ENCODE measurements at places on chromosomes 5 and 9.
A peak's percentile ranks its signal among the peaks of the same experiment; 100 is the strongest.

GRCh38 chr9:114910541-114910940 lies 19.9 kb downstream of the TNFSF8 start:
- no peak for DNase-seq

GRCh38 chr5:171647043-171647903 lies 138.3 kb upstream of the SMIM23 start:
- no peak for DNase-seq

- DNase-seq, result no peak
Observed at GRCh38 chr5:61386045-61386800, 54.2 kb downstream of the ZSWIM6 start.

- DNase-seq, result no peak
Observed at GRCh38 chr9:131723632-131724031, 16.2 kb downstream of the RAPGEF1 start.

GRCh38 chr5:40405996-40406740 lies 273.5 kb upstream of the PTGER4 start:
- DNase-seq, result no peak

GRCh38 chr5:344668-345067 lies 23.2 kb downstream of the AHRR start:
- DNase-seq, result no peak

DNA sequence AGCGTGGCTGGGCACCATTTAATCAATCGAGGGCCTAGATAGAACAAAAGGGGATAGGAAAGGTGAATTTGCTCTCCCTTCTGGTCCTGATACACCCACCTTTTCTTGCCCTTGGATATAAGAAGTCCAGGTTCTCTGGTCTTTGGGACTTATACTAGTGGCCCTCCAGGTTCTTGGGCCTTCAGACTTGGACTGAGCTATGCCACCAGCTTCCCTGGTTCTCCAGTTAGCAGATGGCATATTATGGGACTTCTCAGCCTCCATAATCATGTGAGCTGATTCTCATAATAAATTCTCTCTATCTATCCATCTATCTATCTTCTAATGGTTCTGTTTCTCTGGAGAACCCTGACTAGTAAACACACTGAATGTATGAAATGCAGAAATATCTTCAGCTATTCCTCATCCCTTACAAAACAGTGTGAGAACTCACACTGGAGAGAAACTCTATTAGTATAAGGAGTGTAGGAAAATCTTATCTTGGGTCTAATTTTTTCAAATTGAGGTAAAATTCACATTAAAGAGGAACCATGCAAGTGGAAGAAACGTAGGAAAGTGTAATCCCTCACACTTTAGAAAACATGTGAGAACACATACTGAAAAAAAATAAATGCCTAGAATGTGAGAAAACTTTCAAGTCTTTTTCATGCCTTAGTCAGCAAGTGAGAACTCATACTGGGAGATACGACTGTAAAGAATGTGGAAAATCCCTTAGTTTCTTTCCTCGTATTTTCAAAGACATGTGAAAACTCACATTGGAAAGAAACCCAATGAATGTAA lies 15.5 kb downstream of the PCDHB15 start:
- DNase-seq, result no peak

DNA sequence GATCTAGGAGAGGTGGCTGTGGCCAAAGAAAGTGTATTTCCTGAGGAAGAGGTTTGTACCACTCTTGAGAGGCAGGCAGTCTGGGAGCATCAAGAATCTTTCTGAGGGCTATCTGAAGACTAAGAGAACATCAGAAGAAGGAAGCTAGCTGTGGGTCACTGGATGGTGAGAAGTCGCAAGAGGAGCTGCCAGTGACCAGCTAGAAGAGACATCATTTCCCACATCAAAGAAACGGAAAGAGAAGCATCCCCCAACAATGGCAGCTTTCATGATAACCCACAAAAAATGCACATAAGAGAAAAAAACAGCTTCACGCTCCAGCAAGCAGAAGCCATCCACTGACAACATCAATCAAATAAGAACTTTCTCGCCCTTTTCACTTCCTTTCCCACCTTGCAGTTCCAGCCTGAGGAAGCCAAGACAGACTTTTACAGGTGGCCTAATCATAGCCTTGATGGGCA lies 25.0 kb upstream of the CEP78 start:
- DNase-seq, result no peak

- DNase-seq, result no peak
Observed at GRCh38 chr5:139648205-139649081, at the start of gene CXXC5. Gene CXXC5 (plus strand): TSS chr5:139648349. CDS start chr5:139680524, 32,175 bp downstream.

GRCh38 chr9:121075251-121076036 lies 689 bp downstream of the CNTRL start:
- peak; percentile 15 for DNase-seq

DNA sequence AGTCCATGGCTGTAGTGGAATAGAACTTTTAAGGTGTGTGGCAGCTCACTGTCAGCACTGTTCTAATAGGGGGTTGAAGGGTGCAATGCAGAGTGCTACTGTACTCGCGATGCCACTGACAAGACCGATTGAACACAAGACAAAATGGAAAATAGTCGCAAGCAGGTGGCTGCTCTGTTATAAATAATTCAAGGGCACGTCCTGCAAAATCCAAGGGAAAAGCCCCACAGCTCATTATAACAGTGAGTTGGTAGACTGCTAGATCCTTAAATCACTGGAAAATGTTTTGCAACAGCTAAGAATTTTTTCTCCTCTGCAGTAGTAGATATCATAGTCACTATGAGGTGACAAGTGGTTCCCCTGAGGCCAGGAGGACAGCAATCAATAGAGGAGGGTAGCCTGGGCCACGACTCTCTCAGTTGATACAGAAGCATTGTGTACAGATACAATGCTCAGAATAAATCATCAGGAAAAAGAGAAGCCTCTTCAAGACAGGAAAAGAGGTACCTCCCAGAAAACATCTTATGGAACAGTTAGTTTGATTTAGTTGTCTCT lies 926.3 kb downstream of the TLE4 start:
- no peak for DNase-seq

DNA sequence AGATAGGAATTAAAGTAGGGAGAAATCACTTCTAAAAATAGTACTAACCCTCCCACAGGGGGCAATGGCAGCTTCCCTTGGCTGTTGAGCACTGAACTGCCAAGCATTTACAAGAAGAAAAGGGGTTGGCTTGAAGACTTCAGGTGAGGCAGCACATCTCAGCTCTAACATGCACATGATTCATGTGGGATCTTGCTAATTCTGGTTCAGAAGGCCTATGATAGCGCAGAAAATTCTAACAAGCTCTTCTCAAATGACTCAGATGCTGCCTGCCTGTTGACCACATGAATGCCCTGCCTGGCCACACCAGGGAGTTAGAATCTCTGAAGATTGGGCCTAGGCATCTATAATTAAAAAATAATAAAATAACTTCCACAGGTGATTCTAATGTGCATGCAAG lies 22.6 kb downstream of the CD180 start:
- no peak for DNase-seq

DNA sequence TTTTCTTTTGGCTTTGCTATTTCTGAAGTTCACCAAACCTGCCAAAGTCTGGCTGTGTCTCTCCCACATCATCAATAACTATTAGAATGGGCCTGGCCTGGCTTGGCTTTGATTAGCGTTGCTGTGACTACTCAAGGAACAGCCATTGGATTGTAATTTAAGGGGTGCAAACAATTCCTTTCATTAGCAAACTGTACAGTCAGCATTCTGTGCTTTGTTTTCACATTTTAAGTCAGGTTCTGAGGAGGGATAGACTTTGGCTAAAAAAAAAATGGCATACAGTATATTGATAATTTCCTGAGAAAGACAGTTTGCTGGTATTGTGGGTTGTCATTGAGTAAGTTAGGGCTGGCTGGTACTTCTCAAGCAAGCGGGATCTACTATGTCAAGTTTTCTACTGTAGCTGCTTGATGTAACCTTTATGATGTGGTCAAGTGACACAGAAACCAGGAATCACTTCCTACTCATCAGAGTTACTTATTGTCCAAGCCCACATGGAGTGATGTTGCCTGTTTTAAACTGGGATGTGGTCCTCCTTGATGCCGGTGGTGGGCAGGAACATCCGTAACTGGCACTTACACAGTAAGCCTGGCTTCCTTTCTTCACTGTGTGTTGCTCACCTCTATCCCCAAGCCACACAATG lies 161.4 kb downstream of the CD180 start:
- no peak for DNase-seq

DNA sequence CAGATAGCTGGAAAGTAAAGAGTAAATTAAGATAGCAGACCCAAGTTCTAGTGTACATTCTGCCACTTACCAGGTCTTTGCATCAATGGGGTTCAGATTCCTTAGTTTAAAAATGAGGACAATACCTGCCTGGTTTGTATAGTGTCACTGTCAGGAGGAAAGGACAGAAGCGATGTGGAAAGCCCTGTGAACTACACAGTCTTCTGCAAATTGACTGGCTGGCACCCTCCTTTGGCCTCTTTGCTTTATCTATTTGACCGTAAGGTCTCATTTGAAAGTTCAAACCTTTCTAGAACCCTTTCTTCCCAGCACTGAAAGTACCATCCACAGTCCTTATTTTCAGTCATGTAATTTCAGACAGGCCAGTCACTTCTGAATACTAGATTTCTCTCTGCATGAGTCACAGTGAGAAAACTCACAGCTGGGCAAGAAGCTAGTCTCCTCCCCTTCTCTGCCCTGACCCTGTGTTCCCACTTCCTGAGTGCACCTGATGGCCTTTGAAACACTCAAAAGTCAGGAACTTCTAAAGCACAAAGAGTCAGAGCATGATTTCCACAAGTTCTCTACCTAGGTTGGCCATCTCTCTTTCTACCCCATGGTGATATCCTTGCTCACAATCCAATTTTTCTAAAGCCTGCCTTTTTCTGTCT lies 91.3 kb upstream of the RASEF start:
- DNase-seq, result no peak

DNA sequence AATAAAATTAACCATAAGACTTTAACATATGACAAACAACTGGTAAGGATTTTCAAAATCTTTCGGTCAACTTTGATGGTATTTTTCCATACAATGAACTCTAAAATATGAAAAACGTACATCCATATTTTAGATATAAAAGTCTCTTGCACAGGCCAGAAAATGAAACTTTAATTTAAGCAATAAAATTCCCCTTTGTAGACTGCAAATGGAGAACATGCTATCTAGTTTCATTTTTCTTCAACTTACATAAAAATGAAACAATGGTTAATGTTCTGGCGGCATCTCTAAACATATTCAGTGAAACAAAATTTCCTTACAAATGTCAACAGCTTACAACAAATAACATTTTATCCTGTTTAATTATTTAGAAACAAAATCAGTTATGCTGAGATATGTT lies 84.0 kb downstream of the USP20 start:
- no peak for DNase-seq

DNA sequence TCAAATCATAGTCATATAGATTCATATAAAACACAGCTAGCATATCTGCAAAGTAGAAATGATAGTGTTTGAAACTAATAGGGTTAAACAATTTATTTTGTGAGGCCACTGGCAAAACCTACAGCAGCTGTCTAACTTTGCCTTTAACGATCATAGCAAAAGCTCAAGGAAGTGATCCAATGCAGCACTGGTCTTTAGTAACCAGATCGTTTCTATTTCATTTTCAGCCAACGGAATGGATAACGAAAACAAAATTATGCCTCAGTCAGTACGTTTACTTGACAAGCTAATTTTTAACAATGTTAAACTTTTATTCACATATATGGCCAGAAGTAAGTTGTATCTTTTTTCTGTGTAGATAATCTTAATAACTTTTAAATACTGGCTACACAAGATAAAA lies 17.7 kb downstream of the MLLT3 start:
- DNase-seq, result no peak

- no peak for DNase-seq
Observed at GRCh38 chr9:134778841-134779411, 101.7 kb upstream of the FCN2 start.

- DNase-seq, result no peak
Observed at GRCh38 chr5:160479926-160480325, 58.3 kb downstream of the PTTG1 start.

- no peak for DNase-seq
Observed at GRCh38 chr9:81621118-81621517, 68.2 kb downstream of the TLE1 start.

DNA sequence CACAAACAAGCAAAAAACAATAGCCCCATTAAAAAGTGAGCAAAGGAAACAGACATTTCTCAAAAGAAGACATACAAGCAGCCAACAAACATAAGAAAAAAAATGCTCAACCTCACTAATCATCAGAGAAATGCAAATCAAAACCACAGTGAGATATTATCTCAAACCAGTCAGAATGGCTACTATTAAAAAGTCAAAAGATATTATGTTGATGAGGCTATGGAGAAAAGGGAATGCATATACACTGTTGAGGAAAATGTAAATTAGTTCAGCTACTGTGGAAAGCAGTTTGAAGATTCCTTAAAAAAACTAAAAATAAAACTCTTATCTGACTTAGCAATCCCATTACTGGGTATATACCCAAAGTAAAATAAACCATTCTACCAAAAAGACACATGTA lies 28.7 kb upstream of the BARX1 start:
- no peak for DNase-seq

DNA sequence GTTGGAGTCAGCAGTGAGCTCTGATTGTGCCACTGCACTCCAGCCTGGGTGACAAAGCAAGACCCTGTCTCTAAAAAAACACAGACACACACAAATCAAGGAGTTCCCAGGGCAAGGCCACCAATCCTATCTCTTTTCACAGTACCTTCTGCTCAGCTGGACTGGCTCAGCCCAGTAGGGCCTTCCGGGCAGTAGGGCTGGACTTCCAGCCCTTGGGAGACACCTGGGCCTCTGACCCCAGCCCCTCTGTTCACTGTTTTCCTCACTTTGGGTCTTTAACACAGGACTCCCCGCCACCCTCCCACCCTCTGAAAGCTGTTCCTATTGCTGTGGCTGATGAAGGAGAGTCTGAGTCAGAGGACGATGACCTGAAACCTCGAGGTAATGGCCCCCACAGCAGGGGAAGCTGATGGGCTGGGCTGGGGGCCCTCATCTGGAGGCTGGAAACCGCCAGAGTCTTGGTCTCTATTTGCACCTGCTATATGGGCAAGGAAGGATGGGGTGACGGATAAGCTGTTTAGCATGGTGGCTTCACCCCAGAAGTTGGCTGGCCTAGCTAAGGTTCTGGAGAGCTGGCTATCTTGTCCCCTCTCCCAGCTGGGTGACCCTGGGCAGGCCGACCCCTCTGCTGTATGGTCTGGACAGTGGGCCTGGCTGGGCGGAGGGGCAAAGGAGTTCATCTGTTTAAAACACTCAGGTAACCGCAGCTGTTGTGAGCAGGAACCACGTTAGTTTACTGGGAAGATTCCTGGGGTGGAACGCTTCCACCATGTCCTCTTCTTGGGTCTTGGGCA lies 25.6 kb downstream of the USP20 start:
- DNase-seq, result no peak

- DNase-seq, result no peak
Observed at GRCh38 chr5:76062502-76063041, 20.6 kb upstream of the SV2C start.

DNA sequence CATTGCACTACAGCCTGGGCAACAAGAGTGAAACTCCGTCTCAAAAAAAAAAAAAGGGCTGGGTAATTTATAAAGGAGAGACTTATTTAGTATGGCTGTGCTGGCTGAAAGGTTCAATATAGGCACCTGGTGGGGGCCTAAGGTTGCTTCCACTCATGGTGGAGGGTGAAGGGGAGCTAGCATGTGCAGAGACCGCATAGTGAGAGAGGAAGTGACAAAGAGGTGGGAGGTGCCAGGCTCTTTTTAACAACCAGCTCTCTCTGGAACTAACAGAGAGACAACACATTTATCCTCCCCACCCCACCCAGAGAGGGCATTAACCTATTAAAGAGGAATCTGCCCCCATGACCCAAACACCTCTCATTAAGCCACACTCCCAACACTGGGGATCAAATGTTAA lies 28.9 kb upstream of the SERINC5 start:
- no peak for DNase-seq

GRCh38 chr9:13141629-13142028 lies 137.9 kb downstream of the MPDZ start:
- no peak for DNase-seq

GRCh38 chr5:115455301-115455707 lies 89.3 kb downstream of the FEM1C start:
- DNase-seq, result no peak

Data from HFF-Myc (cell line).